Activated naive CD4-positive, alpha-beta T cell treated with anti-CD3 and anti-CD28 coated beads for 36 hours (primary cell): ENCODE measurements at places on chromosomes 5 and 9. TPM values are rescaled to one million over a fixed set of nuclear protein-coding genes. Genes with fewer than 3 reads are reported as not detected.

SPEF2 gene
- 6.5 TPM for total RNA-seq

SLIT3 gene
- total RNA-seq, result 0.43 TPM

DCANP1 gene
- total RNA-seq, result not detected

OTP gene
- not detected for total RNA-seq

GRCh38 chr9:129007035-129007765 lies 20.9 kb downstream of the SH3GLB2 start:
- no peak for DNase-seq

DNA sequence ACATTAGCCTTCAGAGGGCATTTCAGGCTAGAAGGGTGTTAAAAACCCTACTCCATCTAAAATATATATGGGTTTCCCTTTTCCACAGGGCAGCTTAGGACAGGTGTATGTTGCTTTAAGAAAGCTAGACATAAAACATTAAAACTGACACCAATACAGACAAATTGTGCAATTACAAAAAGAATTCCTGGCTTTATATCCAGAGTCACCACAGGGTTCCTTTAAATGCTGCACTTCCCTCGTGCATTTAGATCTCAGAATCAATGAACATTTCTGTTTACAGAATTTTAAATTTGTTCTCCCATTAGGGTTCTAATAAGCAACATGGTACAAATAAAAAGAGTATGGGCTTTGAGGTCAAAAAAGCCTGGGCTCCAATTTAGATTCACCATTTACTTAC lies 170.2 kb downstream of the MAPKAP1 start:
- no peak for DNase-seq

DMGDH gene
- 1.1 TPM for total RNA-seq

PDZD2 gene
- total RNA-seq, result 0.05 TPM

CYLC2 gene
- total RNA-seq, result not detected

ITK gene
- total RNA-seq, result 340 TPM

DNA sequence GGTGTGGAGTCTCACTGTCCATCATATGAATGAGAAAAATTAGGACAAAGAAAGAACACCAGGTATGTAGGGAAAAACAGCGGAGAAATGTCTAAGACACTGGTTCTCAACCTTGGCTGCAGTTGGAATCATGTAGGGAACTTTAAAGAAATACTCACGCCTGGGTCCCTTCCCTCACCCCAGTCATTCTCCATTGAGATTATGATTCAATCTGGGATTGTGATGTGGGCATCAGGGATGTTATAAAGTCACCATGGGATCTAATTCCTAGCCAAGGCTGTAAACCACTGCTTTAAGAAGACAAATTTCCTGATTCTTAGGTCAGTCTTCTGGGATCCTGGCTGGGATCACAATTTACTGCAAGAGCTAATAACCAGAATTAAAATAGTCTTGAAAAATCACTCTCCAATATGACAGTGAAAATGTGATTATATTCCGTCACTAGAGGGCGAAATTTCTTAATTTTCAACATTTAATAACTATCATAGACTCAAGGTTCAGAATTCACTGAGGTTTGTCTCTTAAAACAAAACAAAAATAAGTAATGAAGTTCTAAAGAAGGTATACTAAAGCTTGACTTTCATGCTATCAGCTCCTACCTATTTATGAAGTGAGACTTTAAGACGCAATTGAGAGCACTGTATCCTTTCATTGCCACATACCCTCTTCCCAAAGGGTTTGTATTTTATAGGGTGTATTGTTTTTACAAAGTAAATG lies 60.5 kb downstream of the GLDC start:
- DNase-seq, result no peak

GRCh38 chr5:169412831-169413230 lies 111.9 kb upstream of the SLIT3 start:
- no peak for DNase-seq

SPRY4 gene
- 0.31 TPM for total RNA-seq

DNA sequence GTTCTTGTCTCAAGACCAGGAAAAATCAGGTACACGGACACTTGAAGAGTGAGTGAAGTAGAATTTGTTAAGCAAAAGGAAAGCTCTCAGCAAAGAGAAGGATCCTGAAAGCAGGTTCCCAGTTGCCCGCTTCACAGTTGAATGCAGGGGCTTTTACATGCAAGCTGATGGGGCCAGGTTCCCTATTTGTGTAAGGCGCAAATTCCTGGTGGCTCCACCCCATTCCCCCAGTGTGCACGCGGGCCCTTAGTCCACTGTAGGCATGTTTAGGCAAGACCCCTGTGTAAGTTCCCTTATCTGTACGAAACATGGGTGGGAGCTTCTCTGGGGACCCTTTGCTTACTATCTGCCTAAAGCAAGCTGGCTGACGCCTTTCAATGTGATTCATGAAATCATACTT lies 2.7 kb upstream of the AGTPBP1 start:
- no peak for DNase-seq

DNA sequence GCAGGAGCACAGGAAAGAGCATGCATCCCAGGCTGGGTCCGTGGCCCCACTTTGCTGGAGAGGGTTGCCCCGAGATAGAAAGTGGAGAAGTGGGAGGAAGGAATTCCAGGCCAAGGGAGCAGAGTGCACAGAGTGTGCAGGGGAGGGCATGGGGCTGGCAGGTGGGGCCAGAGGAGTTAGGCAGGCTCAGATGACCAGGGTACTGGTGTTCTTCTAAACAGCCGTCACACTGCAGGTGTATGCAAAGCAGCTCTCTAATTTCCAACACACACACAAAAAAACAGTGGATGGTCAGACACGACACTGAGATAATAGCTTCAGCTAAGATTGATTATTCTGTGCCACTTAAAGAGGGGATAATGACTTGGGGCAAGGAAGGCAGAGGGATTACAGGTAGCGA lies 212.2 kb downstream of the MTRR start:
- DNase-seq, result no peak

- peak; percentile 80 for DNase-seq
These were observed 11.8 kb upstream of the ACTBL2 start for GRCh38 chr5:57494104-57495098.

GRCh38 chr5:122111460-122111859 lies 17.9 kb upstream of the ZNF474 start:
- no peak for DNase-seq

GRCh38 chr5:9314558-9314957 lies 231.3 kb downstream of the SEMA5A start:
- DNase-seq, result no peak

- peak; percentile 87 for DNase-seq
These were observed 70.6 kb downstream of the RXRA start for GRCh38 chr9:134396825-134397224.

SLC25A2 gene
- total RNA-seq, result not detected

DNA sequence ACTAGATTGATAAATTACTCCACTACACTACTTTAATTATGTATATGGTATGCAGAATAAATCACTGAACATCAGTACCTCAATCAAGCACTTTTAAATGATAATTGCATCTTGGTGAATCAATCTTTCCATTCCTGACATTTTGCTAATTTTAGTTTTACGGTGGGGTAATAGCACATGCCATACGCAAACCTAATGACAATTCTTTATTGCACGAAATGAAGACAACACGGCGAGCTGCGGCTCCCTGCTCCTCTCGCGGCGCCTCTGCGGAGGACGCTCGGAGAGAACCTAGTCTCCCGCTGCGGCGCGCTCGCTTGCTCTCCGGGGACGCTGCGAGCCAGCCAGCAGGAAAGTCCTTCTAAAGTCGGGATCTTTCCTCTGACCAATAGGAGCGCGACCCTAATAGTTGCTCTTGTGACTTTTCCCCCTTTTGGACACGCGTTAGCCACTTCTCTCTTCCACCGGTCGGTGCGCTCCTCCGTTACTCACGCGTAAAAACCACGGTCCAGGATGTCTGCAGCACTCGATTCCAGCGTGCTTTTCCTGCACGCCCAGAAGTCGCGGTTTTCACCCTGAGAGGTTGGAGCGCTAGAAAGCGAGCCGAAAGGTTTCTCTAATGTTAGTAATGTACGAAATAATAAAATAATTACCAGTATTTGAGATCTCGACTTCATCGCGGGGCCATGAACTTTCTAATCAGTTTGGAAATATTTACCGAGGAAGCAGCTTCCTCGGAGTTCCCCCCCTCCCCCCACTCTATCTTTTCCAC lies 1.0 kb upstream of the MEF2C start:
- no peak for DNase-seq

DNA sequence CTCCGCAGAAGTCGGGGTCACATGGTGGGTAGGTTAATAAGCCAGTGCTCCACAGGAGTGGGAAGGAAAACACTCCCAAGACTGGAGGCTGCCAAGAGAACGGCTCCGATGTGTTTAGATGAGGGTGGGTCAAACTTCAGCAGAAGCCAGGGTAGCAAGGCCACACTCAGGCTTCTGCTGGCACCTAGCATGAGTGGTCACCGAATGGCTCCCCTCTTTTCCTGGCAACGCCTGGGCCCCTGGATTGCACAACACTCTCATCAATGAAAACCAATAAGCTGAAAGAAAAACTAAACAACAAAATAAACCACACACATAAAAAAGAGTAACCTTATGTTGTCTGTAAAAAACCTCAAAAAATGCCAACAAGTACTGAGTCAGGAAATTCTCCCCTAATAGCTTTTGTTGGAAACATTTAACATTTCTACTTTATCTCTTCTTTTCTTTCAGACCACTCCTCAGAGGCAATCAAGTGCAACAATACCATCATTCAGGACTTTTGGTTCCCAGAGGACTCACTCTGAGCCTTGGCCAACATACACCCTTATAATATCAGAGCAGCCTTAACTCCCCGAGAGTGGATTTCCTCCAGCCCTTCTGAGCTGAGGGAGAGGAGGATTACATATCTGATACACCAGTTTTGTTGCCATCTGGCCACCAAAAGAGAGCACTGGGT lies 279.9 kb downstream of the ENC1 start:
- DNase-seq, result no peak

- DNase-seq, result no peak
These were observed 75.3 kb upstream of the PJA2 start for GRCh38 chr5:109485030-109485429.

MARCHF3 gene
- total RNA-seq, result 11.8 TPM

GPX3 gene
- total RNA-seq, result not detected

DNA sequence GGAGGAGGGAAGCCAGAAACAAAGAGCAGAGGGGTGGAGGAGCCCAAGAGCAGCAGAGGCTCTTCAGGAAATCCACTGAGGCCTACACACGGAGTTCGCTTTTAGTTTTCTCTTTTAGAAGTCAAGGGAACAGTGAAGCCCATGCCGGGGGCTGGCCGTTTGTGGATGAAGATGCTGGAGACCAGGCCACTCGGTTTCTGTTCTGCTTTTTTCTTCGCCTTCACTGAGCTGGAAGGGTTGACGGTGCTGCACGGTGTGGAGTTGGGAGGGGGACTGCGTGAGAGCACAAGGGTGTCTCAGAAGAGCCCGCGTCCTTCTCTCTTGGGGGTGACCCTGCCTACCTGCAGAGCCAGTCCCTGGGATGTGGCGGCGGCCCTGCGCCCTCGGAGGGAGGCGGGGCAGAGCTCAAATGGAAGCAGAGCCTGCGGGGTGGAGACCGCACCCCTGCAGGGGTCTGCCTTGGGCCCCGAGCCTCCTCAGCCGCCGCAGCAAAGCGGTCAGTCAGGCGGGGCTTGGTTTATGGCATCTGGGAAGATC lies 68.5 kb upstream of the CACNA1B start:
- DNase-seq, result no peak

C7 gene
- total RNA-seq, result not detected

DNA sequence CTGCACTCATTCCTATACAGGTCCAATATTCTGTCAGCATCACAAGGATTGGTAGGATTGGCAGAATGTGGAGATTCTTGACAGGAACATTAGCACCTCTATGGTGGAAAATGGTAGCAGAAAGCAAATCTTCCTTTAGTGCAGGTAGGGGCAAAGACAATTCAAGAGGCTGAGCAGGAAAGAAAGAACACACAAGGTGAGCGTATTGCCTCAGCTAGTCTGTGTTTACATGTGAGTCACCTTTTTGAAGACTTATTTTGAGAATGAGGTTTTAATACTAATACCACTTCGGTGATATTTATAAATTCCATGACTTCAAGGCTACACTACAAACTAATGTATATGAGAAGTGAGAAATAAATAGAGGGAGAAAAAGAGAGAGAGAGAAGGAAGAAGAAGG lies 717.0 kb downstream of the BRINP1 start:
- no peak for DNase-seq
